Activated T-cell treated with anti-CD3 and anti-CD28 coated beads, Interleukin-2, amount 50 U/mL, for 72 hours (primary cell): ENCODE measurements at places on chromosomes 12 and 14. TPM values are rescaled to one million over a fixed set of nuclear protein-coding genes. Genes with fewer than 3 reads are reported as not detected.
A peak's percentile ranks its signal among the peaks of the same experiment; 100 is the strongest.

Gene PIANP
- total RNA-seq = 0.76 TPM

Gene PPM1H
- not detected for total RNA-seq

Gene RTN1
- total RNA-seq = not detected

Gene NTF3
- total RNA-seq = not detected

Gene CLEC1B
- total RNA-seq = not detected

DNA sequence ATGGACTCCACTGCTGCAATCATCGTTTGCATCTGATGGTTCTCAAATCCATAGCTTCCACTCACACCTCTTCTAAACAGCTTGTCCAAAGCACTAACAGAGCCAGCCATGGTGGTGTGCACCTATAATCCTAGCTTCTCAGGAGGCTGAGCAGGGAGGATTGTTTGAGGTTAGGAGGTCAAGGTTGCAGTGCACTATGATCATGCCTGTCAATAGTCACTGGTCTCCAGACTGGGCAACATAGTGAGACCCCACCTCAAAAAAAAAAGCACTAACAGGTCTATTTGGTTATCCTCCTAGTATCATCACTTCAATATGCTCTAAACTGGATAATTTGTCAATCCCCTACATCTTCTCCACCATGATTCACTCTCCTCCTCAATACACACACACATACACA is 63.2 kb downstream of the TTC9 start:
- H3K27me3 ChIP-seq = no peaks in the 10 kb centered on the region
- no peak overlapping the region for H3K27ac ChIP-seq
- H3K4me3 ChIP-seq = no peak overlapping the region
- no peaks in the 10 kb centered on the region for H3K36me3 ChIP-seq

- peak overlapping the region; percentile 9 for H3K27ac ChIP-seq
- no peaks in the 10 kb centered on the region for H3K27me3 ChIP-seq
- peak; percentile 75 for DNase-seq
- peaks cover 79% of the 10 kb centered on the region for H3K4me1 ChIP-seq
Measured at GRCh38 chr14:24274101-24274543, 2.7 kb upstream of the RABGGTA start.

- no peak for DNase-seq
- H3K36me3 ChIP-seq = no peaks in the 10 kb centered on the region
Measured at GRCh38 chr14:77046721-77047120, 18.2 kb upstream of the IRF2BPL start.

- H3K4me3 ChIP-seq = no peak overlapping the region
- no peak overlapping the region for H3K27ac ChIP-seq
- H3K27me3 ChIP-seq = no peaks in the 10 kb centered on the region
- DNase-seq = no peak
- no peaks in the 10 kb centered on the region for H3K4me1 ChIP-seq
Measured at GRCh38 chr14:51716610-51717009, 64.9 kb downstream of the FRMD6 start.

DNA sequence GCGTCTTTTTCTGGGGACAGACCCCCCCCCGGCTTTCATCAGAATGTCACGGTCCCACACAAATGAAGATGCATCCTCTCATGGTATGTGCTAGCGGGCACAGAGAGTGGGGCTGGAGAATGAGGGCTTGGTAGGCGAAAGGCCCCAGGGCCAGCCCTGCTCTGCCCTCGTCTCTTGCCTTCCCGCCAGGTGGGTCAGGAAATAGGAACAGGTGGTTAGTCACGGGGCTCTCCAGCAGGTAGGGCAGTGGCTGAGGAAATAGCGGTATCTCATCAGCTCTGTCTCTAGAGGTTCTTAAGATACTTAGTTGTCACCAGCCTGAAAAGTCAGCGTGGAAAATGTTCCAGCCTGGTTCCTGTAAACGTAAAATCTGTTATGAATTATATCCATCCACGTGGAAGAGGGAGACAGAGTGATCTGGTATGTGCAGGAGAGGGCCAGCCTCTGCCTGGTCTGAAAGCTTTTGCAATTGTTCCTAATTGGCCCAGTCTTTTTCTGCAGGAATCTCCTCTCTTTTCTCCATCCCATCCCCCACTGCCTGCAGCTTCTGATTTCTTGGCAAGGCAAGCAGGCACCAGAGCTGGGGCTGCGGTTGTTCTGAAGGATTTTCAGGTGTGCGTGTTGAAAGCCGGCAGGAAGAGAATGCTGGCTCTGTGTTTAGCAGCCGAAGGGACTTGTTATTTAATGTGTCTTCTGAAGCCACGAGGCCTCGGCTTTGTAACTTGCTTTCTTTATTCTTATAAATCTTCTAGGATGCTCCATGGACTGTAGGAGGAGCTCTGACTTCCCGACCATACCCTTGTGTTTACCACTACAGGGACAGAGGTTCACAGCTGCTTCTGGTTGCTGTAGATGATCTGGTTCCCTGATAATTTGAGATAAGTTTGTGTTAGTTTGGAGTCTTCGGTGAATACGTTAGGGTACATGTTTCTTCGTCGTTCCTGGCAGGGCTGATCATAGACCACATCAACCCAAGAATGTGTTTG is 131.1 kb downstream of the CACNA1C start:
- H3K4me3 ChIP-seq = no peak overlapping the region
- no peak overlapping the region for H3K27ac ChIP-seq
- no peak for DNase-seq
- no peaks in the 10 kb centered on the region for H3K36me3 ChIP-seq
- H3K4me1 ChIP-seq = peaks cover 6% of the 10 kb centered on the region
- peaks cover 13% of the 10 kb centered on the region for H3K27me3 ChIP-seq

- H3K27me3 ChIP-seq = no peaks in the 10 kb centered on the region
- peaks cover 20% of the 10 kb centered on the region for H3K36me3 ChIP-seq
- H3K4me1 ChIP-seq = peaks cover 57% of the 10 kb centered on the region
- peak overlapping the region; percentile 98 for H3K27ac ChIP-seq
Measured at GRCh38 chr12:6866920-6867412, 365 bp upstream of the TPI1 start.

DNA sequence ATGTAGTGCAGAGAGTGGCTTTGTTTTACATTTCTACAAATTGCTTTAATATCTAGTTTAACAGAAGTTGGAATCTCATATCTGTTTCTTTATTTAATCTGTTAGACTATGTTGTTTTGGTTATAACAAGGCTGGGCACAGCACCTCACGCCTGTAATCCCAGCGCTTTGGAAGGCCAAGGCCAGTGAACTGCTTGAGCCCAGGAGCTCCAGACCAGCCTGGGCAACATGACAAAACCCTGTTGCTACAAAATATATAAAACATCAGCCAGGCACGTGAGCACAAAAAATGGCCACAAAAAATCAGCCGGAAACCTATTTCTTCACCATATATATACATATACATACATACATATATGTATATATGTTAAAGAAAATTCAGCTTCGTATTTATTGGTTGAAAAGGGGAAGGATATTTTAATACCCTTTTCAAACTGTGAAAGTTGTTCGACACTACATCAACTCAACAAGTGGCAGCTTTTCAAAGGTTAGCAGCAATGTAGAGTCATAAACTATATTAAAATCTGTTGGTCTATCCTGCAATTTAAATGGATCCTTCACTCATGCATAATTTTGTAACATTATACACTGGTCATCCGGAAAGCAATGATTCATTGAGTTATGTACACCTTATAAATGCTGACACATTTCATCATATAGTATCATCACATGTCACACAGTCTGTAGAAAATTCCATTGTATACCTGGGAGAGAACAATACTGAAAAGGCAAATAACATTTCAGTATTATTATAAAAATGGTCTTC is 7.1 kb downstream of the NR2C1 start:
- DNase-seq = no peak
- H3K27ac ChIP-seq = no peak overlapping the region
- H3K4me3 ChIP-seq = no peak overlapping the region
- peaks cover 5% of the 10 kb centered on the region for H3K36me3 ChIP-seq

- peaks cover 15% of the 10 kb centered on the region for H3K27me3 ChIP-seq
- H3K27ac ChIP-seq = no peak overlapping the region
- no peak for DNase-seq
- H3K36me3 ChIP-seq = peaks cover 1% of the 10 kb centered on the region
- peaks cover 13% of the 10 kb centered on the region for H3K4me1 ChIP-seq
Measured at GRCh38 chr12:4607056-4607455, 41.8 kb downstream of the AKAP3 start.

DNA sequence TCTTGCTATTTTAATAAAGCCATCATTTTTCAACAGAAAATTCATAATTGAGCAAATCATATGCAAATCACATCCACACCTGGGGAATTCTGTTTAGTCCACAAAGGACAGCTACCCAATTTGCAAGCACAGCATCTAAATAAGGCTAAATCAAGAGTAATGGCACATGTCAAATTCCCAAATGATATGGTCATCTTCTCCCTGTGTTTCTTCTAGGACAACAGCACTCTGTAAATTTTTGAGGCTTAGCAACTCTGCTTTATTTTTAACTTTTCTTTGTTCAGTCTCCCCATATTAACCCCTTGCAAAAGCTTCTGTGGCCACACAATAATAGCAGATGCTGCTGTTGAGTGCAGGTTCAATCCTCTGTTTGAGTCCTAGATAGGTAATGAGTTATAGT is 155.6 kb upstream of the DAAM1 start:
- no peak overlapping the region for H3K4me3 ChIP-seq
- H3K4me1 ChIP-seq = peaks cover 10% of the 10 kb centered on the region
- no peak for DNase-seq
- peaks cover 7% of the 10 kb centered on the region for H3K27me3 ChIP-seq
- H3K36me3 ChIP-seq = peaks cover 1% of the 10 kb centered on the region
- no peak overlapping the region for H3K27ac ChIP-seq

DNA sequence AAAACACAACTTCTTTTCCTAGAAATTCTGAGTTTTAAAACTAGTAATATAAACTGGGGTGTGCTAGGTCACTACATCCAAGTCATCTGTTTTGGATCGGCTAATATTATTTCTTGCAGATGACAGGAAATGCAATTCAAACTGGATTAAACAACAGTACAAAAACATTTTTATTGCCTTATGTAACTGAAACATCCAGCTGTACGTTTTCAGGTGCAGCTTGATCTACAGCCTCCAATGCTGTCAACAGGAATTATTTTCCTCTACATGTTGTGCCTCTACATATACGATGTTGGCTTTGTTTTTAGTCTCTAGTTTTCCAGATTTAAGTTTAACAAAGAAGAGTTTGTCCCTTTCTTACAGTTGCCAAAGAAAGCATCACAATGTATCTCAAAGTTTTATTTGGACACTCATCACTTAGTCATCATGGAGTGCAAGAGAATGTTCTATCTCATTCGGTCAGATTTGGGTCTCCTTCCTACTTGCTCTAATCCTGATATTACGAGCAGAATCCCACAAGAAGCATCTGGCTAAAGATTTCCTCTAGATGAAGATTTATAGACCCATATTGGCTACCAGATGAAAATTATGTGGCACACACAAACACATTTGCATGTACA is 326.7 kb downstream of the SLC6A15 start:
- DNase-seq = no peak
- H3K36me3 ChIP-seq = no peaks in the 10 kb centered on the region
- no peak overlapping the region for H3K4me3 ChIP-seq
- no peak overlapping the region for H3K27ac ChIP-seq
- H3K27me3 ChIP-seq = no peaks in the 10 kb centered on the region

DNA sequence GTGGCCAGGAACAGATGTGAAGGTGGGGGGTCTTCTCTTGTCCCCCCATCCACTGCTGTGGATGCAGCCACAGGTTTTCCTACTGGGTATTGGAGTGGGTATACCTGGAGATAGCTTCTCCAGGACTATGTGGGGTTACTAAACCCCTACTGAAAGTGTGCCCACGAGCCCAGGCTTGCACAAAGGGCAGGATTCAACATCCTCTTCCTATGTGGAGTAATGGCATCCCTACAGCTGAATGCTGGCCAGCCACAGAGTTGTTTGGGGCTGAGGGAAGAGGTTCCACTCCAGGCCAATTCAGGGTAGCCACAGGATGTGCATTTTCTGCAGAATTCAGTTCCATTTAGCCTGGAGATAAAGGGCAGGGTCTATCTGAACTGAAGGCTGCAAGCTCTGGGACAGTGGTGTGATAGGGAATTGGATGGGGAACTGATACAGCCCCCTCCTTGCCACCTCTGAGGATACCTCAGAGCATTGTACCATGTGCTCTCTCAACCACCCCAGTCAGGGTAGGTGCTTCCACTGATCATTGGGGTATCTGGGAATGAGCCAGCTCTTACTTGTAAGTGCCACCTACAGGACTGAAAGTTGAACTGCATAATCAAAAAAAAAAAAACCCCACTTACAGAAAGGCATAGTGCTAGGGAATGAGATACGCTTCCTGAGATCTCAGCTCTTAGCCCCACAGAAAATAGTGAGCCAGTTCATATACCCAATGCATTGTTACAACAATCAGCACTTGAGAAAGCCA is 187.1 kb downstream of the KITLG start:
- peaks cover 18% of the 10 kb centered on the region for H3K4me1 ChIP-seq
- H3K4me3 ChIP-seq = no peak overlapping the region
- H3K27me3 ChIP-seq = peaks cover 16% of the 10 kb centered on the region

DNA sequence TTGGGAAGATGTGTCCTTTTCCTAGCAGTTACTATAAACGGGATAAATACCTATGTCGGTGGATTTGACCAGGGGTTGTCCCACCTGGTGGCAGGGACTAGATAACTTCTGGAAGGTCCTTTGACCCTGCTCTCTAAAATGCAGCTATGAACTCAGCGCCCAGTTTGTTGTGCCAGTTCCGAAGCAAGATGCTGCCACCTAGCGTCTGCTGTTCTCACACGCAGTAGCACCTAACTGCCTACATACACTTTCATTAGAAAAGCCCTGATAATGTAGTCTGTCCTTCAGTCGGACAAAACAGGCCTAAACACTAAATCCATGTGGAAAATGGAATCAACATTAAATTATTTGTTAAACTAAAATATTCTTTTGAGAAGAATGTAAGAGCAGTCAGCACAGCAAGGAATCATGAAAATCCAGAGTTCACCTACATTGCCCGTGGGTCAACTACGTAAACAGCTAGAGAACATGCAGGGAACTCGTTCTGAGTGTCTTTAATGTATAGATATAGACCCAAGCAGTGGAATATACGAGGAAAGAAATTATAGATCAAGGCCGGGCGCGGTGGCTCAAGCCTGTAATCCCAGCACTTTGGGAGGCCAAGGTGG is 51.1 kb upstream of the CRACR2A start:
- no peak overlapping the region for H3K4me3 ChIP-seq
- peak; percentile 67 for DNase-seq
- peaks cover 19% of the 10 kb centered on the region for H3K4me1 ChIP-seq
- no peaks in the 10 kb centered on the region for H3K36me3 ChIP-seq
- H3K27me3 ChIP-seq = no peaks in the 10 kb centered on the region

- H3K4me1 ChIP-seq = peaks cover 47% of the 10 kb centered on the region
- H3K36me3 ChIP-seq = peaks cover 18% of the 10 kb centered on the region
- H3K27me3 ChIP-seq = no peaks in the 10 kb centered on the region
- H3K27ac ChIP-seq = peak overlapping the region; percentile 63
- peak overlapping the region; percentile 59 for H3K4me3 ChIP-seq
Measured at GRCh38 chr12:3728686-3729085, 24.2 kb downstream of the CRACR2A start.

- H3K4me1 ChIP-seq = peaks cover 20% of the 10 kb centered on the region
- no peaks in the 10 kb centered on the region for H3K36me3 ChIP-seq
- H3K27ac ChIP-seq = peak overlapping the region; percentile 50
- no peak overlapping the region for H3K4me3 ChIP-seq
- no peak for DNase-seq
- peaks cover 6% of the 10 kb centered on the region for H3K27me3 ChIP-seq
Measured at GRCh38 chr14:36021591-36022320, 154.8 kb downstream of the PTCSC3 start.
